A549 treated with Mapracorat at 1 μM for 4 hours (cell line): ENCODE measurements at places on chromosomes 11 and 22. TPM values are rescaled to one million over a fixed set of nuclear protein-coding genes. Genes with fewer than 3 reads are reported as not detected.

Gene HBD
- not detected in 5 replicates for total RNA-seq

Gene TRPC6
- total RNA-seq: 0.60 to 0.96 TPM (median 0.73 TPM) in 5 replicates

Gene SYCE3
- total RNA-seq: 0.45 TPM in 1 of 5 replicates, not detected in the others

Gene SPON1
- total RNA-seq: not detected in 5 replicates

Gene MMP8
- not detected in 5 replicates for total RNA-seq

Gene GSTT2
- total RNA-seq: 0.27 TPM in 1 of 5 replicates, not detected in the others

Gene C11orf98
- 120 to 142 TPM (median 133 TPM) in 5 replicates for total RNA-seq

Gene MUC5AC
- total RNA-seq: 1.1 to 2.7 TPM (median 1.8 TPM) in 5 replicates

Gene OR52H1
- not detected in 5 replicates for total RNA-seq
